Stimulated activated CD4-positive, alpha-beta T cell treated with anti-CD3 and anti-CD28 coated beads, Interleukin-12 subunit alpha, Interleukin-12 subunit beta, amount 100 ng/mL, for 24 hours (primary cell): ENCODE measurements at places on chromosomes 2 and 18.

- no peak for DNase-seq
Measured at GRCh38 chr18:40163254-40163653, 1791.8 kb upstream of the PIK3C3 start.

DNA sequence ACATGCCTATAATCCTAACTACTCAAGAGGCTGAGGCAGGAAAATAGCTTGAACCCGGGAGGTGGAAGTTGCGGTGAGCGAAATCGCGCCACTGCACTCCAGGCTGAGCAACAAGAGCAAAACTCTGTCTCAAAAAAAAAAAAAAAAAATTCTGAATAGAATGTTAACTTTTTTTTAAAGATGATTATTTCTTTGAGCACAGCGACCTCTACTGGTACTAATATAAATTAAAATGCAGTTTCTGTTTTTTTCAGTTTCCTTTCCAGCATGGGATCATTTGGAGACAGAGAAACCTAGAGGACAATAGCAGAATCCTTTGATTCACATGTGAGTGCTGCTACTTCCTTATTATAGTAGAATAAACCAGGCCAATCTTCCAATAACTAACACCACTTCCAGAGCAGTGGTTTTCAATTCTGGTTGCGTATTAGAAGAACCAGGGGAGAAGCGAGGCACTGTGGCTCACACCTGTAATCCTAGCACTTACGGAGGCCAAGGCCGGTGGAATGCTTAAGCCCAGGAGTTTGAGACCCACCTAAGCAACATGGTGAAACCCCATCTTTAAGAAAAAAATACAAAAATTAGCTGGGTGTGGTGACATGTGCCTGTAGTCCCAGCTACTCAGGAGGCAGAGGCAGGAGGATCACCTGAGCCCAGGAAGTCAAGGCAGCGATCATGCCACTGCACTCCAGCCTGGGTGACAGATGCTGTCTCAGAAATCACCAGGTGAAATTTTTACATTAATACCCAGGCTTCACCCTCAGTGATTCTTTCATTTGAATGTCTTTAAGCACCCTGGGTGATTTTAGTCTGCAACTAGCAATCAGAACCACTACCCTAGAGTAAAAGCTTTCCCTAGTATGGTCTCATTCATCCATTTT, 10.1 kb downstream of the SRSF7 start:
- DNase-seq, result no peak

DNA sequence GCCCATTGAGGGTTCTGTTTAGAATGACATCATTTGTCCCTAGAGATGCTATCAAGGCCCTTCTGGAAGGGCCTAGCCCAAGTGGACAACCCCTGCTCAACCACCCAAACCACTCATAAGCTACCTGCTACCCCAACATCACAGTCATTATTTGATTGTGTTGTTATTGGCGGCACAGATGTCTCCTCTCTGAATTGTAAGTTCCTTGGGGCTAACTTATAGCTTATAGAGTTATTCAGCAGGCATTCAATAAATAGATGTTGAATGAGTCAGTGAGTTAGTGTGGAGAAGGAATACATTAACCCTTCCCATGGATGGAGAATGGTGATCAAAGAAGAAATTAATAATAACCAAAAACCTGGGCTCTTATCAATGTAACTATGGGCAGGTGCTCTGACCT, 80.0 kb downstream of the ACAA2 start:
- no peak for DNase-seq

DNA sequence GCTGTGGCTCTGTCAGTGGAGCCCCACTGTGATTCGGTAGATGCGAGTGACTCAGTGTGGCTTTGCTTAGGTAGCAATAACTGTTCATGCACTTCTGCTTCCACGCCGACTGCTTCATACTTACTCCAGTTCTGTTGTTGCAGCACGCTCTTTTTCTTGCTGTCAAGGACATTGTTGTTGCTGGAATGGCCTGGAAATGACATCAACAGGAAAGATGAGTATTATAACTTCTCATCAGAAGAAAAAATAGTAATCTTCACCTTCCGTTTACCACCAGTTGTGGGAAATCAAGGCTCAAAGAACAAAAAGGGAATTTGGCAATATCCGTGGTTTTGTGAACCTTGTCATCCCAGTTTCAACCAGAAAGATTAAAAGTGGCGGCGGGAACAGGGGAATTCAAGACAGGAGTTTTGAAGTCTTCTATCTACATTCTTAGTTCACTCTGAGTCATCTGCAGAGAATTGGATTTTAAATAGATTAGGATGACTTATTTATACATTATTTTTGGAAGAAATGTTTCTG, 8.3 kb downstream of the TM4SF20 start:
- no peak for DNase-seq

- no peak for DNase-seq
Measured at GRCh38 chr18:6207116-6207515, 207.6 kb downstream of the L3MBTL4 start.

- no peak for DNase-seq
Measured at GRCh38 chr2:144041612-144042011, 478.3 kb downstream of the ZEB2 start.

DNA sequence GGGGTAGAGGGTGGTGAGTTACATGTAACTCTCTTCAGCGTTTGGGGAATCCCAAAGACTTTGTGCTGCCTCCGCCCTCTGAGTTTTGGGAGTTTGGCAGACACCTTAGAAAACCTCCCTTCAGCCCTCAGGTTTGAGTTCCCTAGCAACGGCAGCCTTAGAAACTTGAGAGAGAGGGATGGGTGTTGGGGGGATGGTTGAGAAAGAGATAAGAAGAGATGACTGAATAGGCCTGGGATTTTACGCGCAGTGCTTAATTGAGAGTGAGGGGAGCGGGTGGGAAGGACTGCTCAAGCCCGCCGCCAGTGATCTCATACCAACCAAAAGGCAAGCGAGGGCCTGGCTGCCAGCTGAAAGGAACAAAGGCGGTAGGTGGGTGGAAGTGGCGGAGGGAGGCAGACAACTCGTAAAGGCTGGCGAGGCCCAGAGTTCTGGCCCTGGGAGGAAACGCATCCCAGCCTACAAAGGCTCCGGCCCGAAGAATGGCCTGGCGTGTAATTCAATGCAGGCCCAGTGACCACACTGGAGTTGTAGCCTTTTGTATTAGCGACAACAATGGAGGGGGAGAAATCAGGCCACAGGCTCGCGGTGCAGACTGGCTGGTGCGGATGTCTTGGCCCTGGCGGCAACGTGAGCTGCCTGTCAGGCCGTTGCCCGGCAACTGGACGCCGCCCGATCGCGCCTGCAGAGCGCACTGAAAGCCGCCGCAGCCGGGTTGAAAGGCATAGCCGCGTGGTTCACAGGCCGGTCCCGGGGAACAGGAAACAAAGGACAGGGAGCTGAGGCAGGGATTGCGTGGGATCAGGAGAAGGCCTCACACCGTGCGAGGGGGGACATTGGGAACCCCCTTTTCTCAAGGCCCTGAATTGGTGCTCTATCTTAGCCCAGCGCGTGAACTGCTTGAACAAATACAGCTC, 39.9 kb upstream of the DARS1 start:
- DNase-seq, result peak; percentile 20

DNA sequence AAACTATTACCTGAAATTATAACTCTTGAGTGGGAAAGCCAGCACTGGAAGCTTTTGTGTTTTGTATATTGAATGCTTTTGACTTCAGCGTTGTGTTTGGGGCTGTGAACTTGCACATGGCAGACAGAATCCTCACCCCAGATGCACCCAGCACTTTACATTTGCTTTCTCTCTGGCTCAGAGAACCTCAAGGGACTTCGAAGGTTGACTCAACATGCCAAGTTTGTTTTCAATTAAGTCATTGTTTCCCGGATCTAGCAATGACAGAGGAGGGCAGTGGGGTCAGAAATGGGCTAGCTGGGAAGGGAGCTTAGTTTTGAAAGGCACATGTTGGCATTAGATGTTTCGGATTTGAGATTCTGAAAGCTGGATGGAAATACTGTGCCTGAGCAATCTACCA, 22.4 kb downstream of the TET3 start:
- no peak for DNase-seq

GRCh38 chr2:145112467-145112866, 592.5 kb upstream of the ZEB2 start:
- DNase-seq, result no peak

GRCh38 chr2:146496248-146496647, 1348.6 kb upstream of the ACVR2A start:
- DNase-seq, result no peak

DNA sequence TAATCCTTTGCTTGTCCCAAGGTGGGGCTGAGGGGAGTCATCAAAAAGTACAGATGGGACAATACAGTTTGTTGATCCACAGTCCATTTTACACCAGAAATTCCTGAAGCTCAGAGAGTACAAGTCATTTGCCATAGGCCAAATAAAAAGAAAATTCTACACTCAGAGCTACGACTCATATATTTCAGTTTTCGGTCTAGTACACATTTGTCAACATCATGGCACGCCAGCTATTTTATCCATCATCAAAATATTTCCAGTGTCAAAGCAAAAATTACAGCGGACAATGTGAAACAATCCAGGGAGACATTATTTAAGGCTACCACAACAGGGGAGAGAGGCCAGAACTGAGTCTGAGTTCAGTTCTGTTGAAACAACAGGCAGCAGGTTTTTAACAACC, 587.5 kb upstream of the DSEL start:
- DNase-seq, result no peak

GRCh38 chr2:160650196-160651118, 156.8 kb upstream of the RBMS1 start:
- DNase-seq, result no peak

GRCh38 chr2:113237604-113238160, 41.0 kb downstream of the PAX8 start:
- DNase-seq, result no peak

DNA sequence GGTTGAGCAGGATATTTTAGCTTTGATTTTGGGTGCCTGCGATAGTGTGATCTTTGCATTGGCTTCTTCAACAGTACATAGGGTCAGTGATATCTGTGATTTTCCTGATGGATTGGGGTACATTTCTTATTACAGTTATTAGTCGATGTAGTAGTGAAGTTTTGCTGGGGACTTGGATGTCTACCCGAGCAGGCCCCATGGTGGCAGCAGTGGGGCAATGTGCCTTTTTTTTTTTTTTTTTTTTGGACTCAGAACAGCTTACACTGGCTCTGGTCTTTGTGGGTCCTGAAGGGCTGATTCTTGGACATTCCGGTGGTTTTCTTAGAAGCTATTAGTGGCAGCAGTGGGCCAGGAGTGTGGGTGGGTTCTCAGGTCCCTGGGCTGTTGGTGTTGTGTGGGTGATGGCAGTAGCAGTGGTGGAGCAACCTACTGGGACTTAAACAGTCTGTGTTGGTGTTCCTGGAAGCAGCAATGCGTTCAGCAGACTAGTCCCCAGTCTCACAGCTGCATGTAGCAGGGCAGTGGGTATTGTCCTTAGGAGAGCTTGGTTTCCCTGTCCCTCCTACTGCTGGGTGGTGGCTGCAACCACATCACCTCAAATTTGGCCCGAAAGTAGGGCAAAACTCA, 53.7 kb upstream of the SLC4A10 start:
- no peak for DNase-seq

DNA sequence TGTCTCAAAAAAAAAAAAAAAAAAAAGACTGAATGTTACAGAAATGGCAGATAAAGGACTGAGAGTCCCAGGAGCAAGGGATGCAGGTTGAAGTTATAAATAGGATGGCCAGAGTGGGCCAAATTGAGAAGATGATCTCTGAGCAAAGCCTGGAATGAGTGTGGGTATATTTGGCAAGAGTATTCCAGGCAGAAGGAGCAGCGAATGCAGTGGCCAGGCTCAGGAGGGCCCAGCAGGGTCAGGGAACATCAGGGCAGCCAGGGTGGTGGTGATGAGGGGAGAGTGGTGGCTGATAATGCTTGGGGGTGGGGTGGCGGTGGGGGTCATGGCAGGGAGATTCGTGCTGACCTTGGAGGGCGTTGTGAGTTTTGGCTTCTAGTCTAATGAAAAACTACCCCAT, 141.3 kb upstream of the AGAP1 start:
- no peak for DNase-seq

GRCh38 chr2:221802089-221802488, 230.0 kb upstream of the EPHA4 start:
- no peak for DNase-seq

DNA sequence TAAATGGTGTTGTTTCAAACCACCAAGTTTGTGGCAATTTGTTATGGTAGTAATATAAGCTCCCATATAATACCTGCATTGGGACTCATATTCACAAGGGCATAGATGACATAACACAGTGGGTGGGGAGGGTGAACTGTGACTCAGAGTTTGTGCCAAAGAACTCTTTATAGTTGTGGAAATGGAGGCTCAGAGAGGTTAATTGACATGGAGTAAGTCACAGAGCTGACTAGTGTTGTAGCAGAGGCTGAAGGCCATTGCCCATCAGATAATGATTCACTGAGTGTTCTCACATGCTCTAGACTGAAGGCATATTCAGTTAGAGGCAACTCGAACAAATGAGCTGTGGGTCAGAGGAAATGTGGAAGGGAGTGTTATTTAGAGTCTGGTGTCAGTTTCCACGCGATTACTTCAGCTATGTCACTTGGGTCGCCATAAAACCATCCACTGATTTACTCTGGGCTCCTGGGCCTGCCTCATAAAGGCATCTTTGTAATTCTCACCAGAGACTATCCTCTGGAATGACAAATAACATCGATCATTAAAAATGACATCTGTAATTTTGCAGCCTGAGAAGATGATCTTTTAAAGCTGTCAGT, 264.7 kb downstream of the CCDC85A start:
- no peak for DNase-seq

DNA sequence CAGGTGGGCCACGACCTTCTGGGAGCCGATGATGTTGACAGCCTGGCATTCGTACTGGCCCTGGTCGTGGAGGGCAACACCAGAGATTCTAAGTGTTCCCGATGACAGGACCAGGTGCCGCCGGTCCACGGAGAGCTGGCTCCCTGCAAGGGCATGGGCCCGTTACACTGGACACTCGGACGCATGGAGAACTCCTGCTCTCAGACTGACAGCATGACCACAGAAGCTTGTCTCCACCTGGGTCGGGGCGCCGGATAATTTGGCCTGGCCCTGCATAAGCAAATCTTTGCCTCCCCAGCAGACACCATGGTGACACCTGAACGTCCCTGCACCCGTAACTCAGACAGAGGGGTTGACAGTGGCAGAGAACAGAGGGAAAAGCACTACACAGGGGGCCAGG, 80.7 kb downstream of the PXDN start:
- no peak for DNase-seq

DNA sequence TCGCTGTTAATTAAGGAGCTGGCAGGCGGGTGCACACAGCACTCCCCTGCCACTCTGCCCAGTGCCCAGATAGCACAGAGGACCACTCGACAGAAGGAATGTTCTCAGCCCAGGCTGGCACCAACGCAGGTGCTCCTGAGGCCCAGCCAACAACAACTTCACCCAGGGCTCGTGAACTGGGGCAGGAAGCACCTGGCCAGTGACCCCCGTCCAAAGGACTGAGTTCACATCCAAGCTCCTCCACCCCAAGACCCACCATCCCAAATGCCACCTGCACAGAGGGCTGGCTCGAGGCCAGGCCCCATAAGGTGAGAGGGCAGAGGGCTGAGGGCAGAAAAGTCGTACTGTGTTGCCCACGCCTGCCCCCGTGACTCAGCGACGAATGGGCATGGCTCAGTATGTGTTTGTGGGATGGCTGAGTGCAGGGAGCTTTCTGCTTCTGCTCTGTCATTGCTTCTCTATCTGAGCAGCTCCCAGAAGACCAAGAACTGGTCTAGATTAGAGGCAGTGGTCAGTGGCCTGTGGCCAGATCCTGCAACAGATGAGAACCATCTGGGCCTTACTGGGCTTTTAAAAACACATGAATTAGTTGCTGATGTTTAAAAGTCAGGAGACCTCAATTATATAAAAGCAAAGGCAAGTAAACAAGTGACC, 68.4 kb downstream of the POLR1A start:
- no peak for DNase-seq
